Effector memory CD8-positive, alpha-beta T cell (primary cell): ENCODE measurements at places on chromosomes 7 and 10.
A peak's percentile ranks its signal among the peaks of the same experiment; 100 is the strongest.

DNA sequence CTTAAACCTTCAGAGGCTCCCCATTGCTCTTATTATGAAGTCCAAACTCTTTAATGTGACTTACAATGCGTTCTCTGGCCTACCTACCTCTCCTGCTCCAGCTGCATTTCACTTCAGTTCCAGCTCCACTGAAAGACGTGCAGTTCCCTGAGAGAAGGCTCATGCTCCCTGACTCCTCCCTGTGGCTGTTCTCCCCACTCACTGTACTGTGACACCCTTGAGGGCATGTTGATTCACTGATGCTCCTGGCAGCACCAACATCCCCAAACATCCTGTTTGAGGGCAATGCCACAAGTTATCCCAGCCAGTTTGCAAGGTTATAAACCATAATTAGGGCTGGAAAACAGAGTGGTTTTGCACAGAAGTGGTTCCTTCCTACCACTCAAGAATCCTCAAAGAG, 111.2 kb downstream of the LSM5 start:
- no peaks in the 10 kb centered on the region for H3K4me1 ChIP-seq
- H3K36me3 ChIP-seq: no peaks in the 10 kb centered on the region
- no peak overlapping the region for H3K4me3 ChIP-seq
- no peak for DNase-seq
- H3K27me3 ChIP-seq: peaks cover 26% of the 10 kb centered on the region

GRCh38 chr7:133139350-133139749, 57.5 kb upstream of the CHCHD3 start:
- DNase-seq: no peak
- H3K36me3 ChIP-seq: no peaks in the 10 kb centered on the region
- H3K4me1 ChIP-seq: no peaks in the 10 kb centered on the region
- H3K27me3 ChIP-seq: peaks cover 35% of the 10 kb centered on the region

GRCh38 chr10:114632869-114633715, 25.0 kb downstream of the ABLIM1 start:
- no peaks in the 10 kb centered on the region for H3K36me3 ChIP-seq
- H3K4me3 ChIP-seq: peak overlapping the region; percentile 82
- peaks cover 12% of the 10 kb centered on the region for H3K4me1 ChIP-seq
- no peak for DNase-seq

GRCh38 chr7:106657085-106657991, 3.6 kb downstream of the CCDC71L start:
- H3K27ac ChIP-seq: no peak overlapping the region
- DNase-seq: no peak
- peaks cover 11% of the 10 kb centered on the region for H3K4me1 ChIP-seq
- H3K27me3 ChIP-seq: no peaks in the 10 kb centered on the region
- H3K36me3 ChIP-seq: peaks cover 5% of the 10 kb centered on the region
- no peak overlapping the region for H3K4me3 ChIP-seq

GRCh38 chr10:79345241-79346011, 1.8 kb upstream of the PPIF start:
- peaks cover 44% of the 10 kb centered on the region for H3K4me1 ChIP-seq
- no peaks in the 10 kb centered on the region for H3K27me3 ChIP-seq
- H3K36me3 ChIP-seq: peaks cover 31% of the 10 kb centered on the region
- H3K27ac ChIP-seq: no peak overlapping the region
- no peak overlapping the region for H3K4me3 ChIP-seq
- DNase-seq: no peak

GRCh38 chr7:116752305-116753074, 80.5 kb downstream of the MET start:
- no peak for DNase-seq
- H3K27me3 ChIP-seq: peaks cover 9% of the 10 kb centered on the region
- no peaks in the 10 kb centered on the region for H3K36me3 ChIP-seq
- no peak overlapping the region for H3K4me3 ChIP-seq

DNA sequence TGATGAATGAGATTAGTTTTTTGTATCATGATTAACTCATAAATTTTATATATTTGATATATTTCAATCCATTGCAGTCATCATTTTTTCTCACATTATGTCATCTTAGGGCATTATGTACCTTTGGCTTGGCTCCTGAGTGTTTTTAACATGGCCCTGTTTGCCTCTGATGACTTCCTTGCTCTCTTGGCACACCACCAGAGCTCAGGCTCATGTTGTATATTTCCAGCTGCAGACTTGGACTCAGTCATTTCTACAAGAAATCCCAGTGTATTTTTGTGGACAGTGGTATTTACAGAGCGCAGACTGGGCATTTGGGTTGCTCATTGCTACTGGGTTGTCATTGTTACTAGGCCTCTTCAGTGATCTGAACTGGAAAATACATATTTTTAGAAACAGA, 188.5 kb downstream of the ADRA2A start:
- no peak overlapping the region for H3K27ac ChIP-seq
- H3K27me3 ChIP-seq: peaks cover 53% of the 10 kb centered on the region
- no peak for DNase-seq
- H3K4me1 ChIP-seq: no peaks in the 10 kb centered on the region

DNA sequence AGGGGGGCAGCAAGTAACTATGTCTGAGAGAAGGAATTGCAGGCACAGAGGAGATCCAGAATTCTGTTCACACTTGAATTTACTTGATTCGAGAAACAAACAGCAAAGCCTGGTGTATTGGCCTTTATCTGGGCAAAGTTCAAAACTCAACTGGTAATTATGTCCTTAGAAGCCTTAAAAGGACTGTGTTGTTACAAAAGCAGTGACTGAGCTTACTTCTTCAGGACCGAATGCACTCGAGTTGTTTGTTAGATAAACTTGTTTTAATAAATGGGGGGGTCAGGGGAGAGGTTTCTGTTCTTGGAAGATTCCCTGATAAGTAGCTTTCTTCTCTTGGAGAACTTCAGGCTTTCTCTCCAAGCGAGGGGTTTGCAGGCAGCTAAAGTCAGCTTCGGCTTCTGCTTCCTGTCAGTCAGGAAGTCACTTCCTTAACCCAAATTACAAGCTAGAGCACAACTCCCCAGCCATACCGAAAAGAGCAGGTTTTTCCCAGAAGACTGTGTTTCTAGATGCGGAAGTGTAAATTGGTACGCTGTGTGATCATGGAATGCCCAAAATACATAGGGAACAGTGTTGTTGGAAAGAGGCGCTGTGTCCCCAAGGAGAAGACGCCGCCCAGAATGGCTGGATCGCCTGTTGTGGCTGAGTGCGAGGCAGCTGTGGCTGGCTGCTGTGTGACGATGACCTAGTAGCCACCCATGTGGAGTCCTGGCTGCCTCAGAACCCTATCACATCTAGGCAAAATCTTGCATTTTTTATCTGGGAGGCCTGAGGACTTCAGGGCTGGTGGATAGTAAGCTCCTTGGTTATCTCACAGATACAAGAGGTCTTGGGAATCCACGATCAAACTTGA, 110.4 kb downstream of the TCF7L2 start:
- H3K4me1 ChIP-seq: peaks cover 6% of the 10 kb centered on the region
- H3K27ac ChIP-seq: no peak overlapping the region
- no peak overlapping the region for H3K4me3 ChIP-seq
- no peaks in the 10 kb centered on the region for H3K27me3 ChIP-seq
- no peak for DNase-seq
- no peaks in the 10 kb centered on the region for H3K36me3 ChIP-seq

- H3K4me3 ChIP-seq: no peak overlapping the region
- H3K27ac ChIP-seq: no peak overlapping the region
- no peaks in the 10 kb centered on the region for H3K27me3 ChIP-seq
- H3K36me3 ChIP-seq: peaks cover 7% of the 10 kb centered on the region
Observed at GRCh38 chr7:101927802-101928201, 110.4 kb downstream of the CUX1 start.

DNA sequence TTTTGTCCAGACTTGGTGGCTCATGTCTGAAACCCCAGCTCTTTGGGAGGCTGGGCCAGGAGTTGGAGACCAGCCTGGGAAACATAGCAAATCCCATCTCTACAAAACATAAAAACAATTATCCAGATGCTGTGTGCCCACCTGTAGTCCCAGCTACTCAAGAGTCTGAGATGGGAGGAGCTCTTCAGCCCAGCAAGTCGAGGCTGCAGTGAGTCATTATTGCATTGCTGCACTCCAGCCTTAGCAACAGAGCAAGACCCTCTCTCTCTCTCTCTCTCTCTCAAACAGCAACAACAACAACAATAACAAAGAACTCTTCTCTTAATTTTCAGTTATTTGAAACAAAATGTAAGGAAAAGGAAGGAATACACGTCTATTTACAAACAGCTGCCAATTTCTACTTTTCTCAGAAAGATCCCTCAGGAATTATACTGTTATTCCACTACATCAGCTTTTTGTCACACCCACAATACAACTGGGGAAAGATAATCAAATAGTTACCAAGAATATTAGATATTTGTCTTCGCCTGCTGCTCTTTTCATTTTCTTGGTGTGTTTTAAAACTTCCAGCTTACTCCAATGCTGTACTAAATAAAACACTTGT, 5.1 kb upstream of the TSPAN12 start:
- no peaks in the 10 kb centered on the region for H3K36me3 ChIP-seq
- no peak overlapping the region for H3K27ac ChIP-seq
- H3K4me1 ChIP-seq: peaks cover under 1% of the 10 kb centered on the region
- DNase-seq: no peak
- no peak overlapping the region for H3K4me3 ChIP-seq

- H3K4me3 ChIP-seq: peak overlapping the region; percentile 82
- H3K36me3 ChIP-seq: peaks cover 13% of the 10 kb centered on the region
- no peaks in the 10 kb centered on the region for H3K27me3 ChIP-seq
- peaks cover 22% of the 10 kb centered on the region for H3K4me1 ChIP-seq
Observed at GRCh38 chr7:121395494-121395960, 581 bp downstream of the FAM3C start.

DNA sequence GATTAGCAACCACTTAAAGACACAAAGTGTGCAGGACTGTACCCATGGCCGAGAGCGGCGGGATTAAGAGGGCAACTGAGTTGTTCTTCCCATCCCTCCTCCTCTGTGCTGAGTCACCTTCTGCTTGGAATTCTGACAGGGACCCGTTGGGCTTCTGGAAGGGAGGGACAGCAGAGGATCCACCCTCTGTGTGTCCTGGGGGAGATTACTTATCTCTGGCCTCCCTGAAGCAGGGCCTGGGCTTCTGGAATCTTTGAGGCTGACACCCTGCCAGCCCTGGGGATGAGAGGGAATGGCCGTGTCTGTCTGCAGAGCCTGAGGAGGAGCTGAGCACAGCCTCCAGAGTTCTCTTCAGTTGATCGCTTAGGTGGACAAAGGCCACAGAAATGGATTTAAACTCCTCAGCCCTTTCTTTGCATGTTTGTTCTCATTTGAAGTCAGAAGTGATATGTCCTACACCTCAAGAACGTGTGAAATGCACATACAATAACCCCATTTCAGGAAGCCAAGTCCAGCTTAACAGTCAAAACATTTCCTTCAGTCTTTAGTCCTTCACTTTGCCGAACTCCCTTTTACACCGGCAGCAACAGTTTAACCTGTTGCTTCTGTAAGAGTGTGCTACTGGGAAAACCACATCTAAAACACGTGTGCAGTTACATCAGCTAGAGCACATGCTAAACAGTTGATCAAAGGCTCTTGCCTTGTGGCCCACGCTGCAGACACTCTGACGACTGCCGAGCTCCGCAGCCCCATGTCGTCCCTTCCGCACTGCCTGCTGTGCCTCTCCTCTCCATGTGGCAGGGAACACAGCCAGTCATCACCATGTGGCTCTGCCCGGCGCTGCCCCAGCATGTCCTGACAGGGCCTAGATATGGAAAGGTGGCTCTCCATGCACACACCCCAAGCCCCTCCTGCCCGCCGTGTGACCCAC, 55.7 kb downstream of the IKZF1 start:
- DNase-seq: peak; percentile 71
- H3K4me1 ChIP-seq: peaks cover 84% of the 10 kb centered on the region
- H3K4me3 ChIP-seq: peak overlapping the region; percentile 86
- no peaks in the 10 kb centered on the region for H3K27me3 ChIP-seq

DNA sequence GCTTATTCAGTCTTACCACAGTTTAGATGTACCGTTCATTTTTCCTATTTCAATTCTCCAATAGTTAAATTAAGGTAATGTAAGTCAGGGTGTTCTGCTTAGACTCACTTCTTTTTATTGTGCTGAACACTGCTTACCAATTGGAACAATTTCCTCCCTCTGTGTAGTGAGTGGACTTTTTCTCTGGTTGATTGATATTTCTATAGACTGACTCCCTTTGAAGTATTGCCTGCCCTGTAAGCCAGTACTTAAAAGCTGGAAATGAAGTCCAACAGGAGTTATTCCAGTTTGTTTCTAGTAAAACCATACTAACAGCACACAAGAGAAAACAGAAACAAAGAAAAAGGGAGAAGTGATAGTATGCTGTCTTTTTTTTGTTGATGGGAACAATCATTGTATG, 1674.9 kb downstream of the REEP3 start:
- no peaks in the 10 kb centered on the region for H3K4me1 ChIP-seq
- DNase-seq: no peak
- H3K36me3 ChIP-seq: no peaks in the 10 kb centered on the region

- H3K27me3 ChIP-seq: peaks cover 12% of the 10 kb centered on the region
- H3K36me3 ChIP-seq: no peaks in the 10 kb centered on the region
- DNase-seq: no peak
- H3K27ac ChIP-seq: no peak overlapping the region
- H3K4me3 ChIP-seq: no peak overlapping the region
Observed at GRCh38 chr7:23405240-23405618, 65.1 kb downstream of the IGF2BP3 start.

DNA sequence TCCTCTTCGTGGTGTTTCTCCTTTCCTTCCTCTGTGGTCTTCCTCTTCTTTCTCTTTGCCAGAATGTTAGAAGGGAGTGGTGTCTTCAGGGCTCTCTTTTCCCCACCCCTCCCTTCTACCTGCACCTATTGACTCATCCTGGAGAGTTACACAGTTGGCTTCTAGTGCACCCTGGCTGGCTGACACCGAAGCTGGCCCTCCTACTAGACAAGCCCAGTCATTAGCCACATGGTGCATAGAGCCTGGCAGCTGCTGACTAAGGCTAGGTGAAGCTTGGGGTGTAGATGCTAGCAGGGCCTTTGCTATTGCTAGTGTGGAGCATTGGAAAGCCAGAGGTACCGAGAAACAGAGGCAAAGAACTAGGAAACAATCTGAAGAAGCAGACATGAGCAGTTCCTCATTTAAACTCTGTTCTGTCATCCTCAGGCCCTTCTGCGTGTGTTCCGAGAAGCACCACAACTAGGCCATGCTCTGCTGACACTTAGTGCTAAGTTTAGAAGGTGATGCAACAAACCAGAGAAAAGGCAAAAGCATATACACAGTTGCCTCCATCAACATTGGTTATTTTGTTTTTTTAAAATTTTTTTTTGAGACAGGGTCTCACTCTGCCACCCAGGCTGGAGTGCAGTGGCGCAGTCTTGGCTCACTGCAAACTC, 213.9 kb downstream of the BAMBI start:
- no peak overlapping the region for H3K27ac ChIP-seq
- H3K27me3 ChIP-seq: no peaks in the 10 kb centered on the region
- H3K4me1 ChIP-seq: no peaks in the 10 kb centered on the region
- H3K36me3 ChIP-seq: no peaks in the 10 kb centered on the region
- no peak for DNase-seq
- H3K4me3 ChIP-seq: no peak overlapping the region

- no peaks in the 10 kb centered on the region for H3K36me3 ChIP-seq
- peaks cover 8% of the 10 kb centered on the region for H3K27me3 ChIP-seq
- no peak overlapping the region for H3K4me3 ChIP-seq
- DNase-seq: no peak
- no peak overlapping the region for H3K27ac ChIP-seq
Observed at GRCh38 chr7:142498364-142498763, 240.5 kb upstream of the PRSS58 start.

GRCh38 chr7:43479042-43479441, 103.9 kb upstream of the STK17A start:
- H3K27ac ChIP-seq: no peak overlapping the region
- DNase-seq: no peak
- H3K27me3 ChIP-seq: peaks cover 6% of the 10 kb centered on the region
- H3K4me1 ChIP-seq: peaks cover 4% of the 10 kb centered on the region
